Activated naive CD4-positive, alpha-beta T cell treated with anti-CD3 and anti-CD28 coated beads, Interleukin-2, amount 50 U/mL, for 72 hours (primary cell): ENCODE measurements at places on chromosomes 11 and 22. TPM values are rescaled to one million over a fixed set of nuclear protein-coding genes. Genes with fewer than 3 reads are reported as not detected.

GRCh38 chr11:17743808-17744119, 9.2 kb downstream of the KCNC1 start:
- no peak for DNase-seq

PTPN5 gene
- not detected for total RNA-seq

GRCh38 chr11:60566776-60567175, 51.6 kb downstream of the MS4A13 start:
- no peak for DNase-seq

PLAAT5 gene
- total RNA-seq = not detected

GRCh38 chr11:64643256-64643881, 52.3 kb downstream of the SLC22A12 start:
- DNase-seq = no peak

GRCh38 chr11:107707807-107708206, 4.0 kb downstream of the SLN start:
- DNase-seq = no peak

- no peak for DNase-seq
These were observed 15.0 kb upstream of the NXPE4 start for GRCh38 chr11:114610550-114610949.

MRGPRX3 gene
- not detected for total RNA-seq

OVCH2 gene
- not detected for total RNA-seq

DNA sequence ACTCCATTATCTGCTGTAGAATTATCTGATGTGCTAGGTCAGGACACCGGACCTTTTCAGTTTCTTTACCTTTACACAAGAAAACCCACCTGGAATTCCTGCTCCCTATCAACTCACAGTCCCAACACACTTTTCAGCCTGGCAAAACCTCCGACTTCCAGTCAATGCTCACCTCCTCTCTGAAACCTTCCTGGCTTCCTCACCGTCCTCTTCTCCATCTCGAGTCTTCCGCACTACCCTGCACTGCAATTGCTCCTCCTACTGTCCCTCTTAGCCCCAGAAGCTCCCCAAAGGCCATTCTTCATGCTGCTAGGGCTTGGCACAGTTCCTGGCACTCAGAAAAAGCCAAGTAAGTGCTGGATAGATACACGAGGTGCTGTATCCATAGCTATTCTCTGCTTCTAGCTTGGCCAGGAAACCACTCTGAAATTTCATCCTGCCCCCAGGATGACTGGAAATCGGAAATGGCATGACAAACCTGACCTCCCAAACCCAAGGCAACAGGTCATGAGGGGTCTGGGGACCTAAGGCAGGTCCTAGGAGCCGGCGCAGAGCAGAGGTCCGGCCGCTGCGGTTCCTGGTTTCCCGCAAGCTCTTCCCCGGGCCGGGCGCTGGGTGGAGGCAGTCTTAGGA, 702 bp downstream of the SYN3 start:
- DNase-seq = no peak

CCDC88B gene
- 103 TPM for total RNA-seq
